ENCODE measurements at places on chromosomes 3 and 15.

- DNase-seq = no peak
These were observed 17.4 kb upstream of the ZXDC start for GRCh38 chr3:126493051-126493450.

DNA sequence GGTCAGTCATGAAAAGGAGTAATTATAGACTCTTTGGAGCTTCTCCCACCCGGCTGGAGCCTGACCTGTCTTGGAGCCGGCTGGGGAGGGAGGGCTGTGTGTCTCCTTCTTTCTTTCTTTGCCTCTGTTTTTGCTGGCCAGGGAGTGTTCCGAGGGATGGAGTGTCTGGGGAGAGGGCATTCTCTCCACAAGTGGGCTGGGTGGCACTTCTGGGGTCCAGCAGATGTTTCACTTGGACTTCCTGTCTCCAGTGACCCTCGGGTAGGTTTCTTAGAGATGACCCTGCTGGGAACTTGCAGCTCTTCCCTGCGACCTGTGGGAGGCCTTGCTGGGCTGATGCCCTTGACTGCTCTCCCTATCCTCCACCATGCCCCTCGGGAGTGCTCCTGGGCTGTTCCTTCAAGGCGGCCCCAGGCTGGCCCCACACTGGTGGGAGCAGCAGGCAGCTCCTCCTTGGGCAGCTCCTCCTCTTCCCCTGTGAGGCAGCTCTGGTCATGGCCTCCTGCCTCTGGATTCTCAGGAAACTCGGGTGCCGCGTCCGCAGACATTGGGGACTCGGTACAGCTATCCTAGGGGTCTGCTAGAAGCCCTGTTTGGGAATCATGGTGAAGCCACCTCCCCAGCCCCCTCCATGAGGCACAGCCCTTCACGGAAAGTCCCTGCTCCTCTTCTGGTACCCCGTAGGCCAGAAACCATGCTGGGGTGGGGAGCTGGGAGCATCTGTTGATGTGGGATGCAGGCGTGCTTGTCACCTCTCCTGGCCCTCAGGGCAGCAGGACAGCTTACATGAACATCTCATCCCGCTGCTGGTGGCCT is 44.9 kb downstream of the APBA2 start:
- DNase-seq = no peak

- DNase-seq = no peak
These were observed 2.6 kb upstream of the CHST13 start for GRCh38 chr3:126521122-126521891.

DNA sequence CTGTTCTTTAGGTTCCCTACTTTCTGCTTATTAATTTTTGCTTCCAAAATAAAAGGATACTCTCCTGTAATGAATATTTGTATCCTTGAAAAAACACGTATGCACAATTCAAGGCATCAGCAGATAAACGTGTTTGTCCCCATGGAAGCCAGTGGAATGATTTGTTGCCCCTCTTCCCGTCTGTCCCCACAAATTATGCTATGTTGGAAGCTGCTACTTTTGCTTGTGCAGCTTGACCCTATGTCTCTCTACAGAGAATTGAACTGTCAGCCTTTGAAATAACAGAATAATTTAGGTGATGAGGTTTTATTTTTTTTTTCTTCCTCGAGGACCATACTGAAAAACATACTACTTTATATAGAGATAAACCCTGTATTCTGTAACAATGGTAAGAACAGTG is 401.5 kb upstream of the GOLIM4 start:
- DNase-seq = no peak

GRCh38 chr3:120838441-120839091 is 69.4 kb upstream of the STXBP5L start:
- no peak for DNase-seq

- DNase-seq = no peak
These were observed 221.4 kb downstream of the NR1D2 start for GRCh38 chr3:24166515-24166914.

DNA sequence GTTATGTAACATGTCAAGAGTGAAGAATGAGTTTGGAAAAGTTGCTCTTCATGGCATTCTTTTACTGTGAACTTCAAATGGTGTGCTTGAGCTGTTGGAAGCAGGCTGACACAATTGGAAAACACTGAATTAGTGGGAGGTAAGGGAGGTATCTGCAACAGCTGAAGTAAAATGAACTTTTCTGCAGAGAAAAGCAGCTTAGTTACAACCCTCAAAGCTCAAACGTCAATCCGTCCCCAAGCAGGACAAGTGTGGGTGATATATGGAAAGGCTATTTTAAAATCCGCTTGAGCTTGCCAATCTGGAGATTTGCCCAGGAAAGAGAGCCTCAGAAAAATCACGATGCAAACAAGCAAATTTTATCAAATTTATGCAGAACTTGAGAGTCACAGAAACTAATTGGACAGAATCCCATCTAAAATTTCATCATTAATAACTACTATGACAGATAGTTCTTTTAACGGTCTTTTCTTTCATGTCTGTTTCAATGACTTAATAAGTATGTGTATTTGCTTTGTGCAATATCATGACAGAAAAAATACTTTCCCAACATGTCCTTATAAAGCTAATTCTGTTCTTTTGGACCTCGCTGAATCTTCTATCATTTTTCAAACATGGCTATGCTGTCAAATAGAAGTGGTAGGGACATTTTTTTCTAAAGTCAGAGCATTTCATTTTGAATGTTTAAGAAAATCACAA is 266.6 kb upstream of the SLITRK3 start:
- DNase-seq = no peak

- DNase-seq = no peak
These were observed 60.1 kb upstream of the ACTC1 start for GRCh38 chr15:34855413-34855812.

DNA sequence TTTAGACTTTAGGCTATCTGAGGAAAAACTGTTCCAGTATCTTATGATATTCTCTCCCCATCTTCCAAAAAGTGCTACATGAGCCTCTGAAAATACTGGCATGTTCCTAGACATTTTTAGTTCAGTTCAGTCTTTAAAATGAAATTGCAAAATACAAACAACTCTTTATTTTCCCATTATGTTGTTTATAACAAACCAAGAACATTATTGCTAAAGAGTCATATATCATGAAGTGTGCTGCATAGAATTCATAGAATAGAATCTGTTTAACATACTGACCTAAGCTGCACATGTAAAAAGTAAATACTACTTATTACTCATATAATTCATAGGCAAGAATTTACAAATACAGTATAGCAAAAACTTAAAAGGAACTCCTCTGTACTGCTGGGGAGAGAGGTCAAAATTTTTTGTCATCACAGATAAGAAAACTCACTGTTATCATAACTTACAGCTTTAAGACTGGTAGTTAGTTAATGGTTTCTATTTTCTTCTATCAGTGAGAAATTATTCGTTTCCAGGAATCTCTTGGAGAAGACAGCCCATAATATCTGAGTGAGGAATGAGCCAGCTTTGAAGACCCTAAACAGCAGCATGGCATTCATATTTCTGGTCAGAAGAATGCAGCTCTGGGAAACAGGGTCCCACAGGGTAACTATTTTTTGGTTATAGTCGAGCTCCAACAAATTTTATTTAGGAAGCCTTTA is 32.2 kb downstream of the FILIP1L start:
- DNase-seq = no peak

- DNase-seq = no peak
These were observed 104.9 kb downstream of the SYNPR start for GRCh38 chr3:63383040-63383439.

GRCh38 chr3:166783206-166783605 is 596.9 kb downstream of the ZBBX start:
- no peak for DNase-seq

- DNase-seq = no peak
These were observed 48.6 kb downstream of the FAH start for GRCh38 chr15:80201256-80202015.

GRCh38 chr15:44802336-44802735 is 66.0 kb downstream of the TRIM69 start:
- no peak for DNase-seq

GRCh38 chr15:89785774-89786140 is 9.6 kb downstream of the MESP2 start:
- no peak for DNase-seq

- no peak for DNase-seq
These were observed 22.2 kb downstream of the ALDH1A2 start for GRCh38 chr15:58043192-58043903.

GRCh38 chr3:51340013-51340829 is 44.9 kb upstream of the MANF start:
- DNase-seq = no peak

GRCh38 chr15:96947296-96948229 is 617.1 kb downstream of the NR2F2 start:
- no peak for DNase-seq

DNA sequence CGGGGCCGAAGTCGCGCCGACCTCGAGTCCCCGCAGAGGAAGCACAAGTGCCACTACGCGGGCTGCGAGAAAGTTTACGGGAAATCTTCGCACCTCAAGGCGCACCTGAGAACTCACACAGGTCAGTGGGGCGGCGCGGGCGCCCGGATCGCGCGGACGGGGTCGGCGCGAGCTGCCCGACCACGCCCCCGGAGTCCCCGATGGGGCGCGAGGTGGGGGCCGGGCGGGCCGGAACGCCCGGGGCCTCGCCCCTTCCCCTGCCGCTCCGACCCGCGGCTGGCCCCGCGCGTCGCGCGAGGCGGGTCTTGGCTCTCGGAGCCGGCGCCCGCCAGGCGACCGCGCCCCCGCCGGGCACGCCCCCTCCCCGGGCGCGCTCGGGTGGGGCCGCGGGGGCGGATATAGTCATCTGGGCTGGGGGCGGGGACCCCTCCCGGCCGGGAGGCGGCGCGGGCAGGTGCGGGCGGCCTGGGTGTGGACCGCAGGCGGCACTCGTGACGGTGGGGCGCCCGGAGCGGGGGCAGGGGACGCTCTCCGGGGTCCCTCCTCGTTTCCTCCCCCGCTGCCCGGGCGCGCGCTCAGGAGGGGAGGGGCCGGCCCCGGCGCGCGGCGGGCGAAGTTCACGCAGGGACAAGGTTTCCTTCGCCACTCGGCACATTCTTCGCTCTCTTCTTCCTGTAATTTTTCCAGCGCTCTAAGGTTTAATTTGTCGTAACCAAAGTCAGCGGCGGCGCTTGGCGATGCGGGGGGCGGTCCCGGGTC is 1.2 kb downstream of the KLF13 start:
- no peak for DNase-seq

DNA sequence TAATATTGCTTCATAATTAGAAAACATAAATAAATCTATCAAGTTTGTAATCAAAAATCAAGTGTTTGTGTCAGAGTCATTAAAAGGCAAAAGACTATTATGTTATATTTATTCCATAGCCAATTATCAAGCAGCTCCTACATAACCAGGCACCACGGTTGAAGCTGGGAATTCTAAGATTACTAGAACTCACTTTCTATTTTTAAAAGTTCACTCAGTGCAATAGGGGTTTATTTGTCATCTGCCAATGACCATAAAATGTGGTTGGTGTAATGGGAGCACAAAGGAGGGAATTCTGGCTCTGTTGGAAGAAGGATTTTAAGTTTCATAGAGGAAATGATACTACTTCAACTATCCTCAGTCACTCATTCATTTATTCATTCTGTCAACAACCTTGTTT is 57.7 kb downstream of the TRIM69 start:
- DNase-seq = no peak

GRCh38 chr3:169939751-169940150 is 26.9 kb upstream of the SEC62 start:
- DNase-seq = no peak

- DNase-seq = no peak
These were observed 109.9 kb upstream of the GAP43 start for GRCh38 chr3:115513416-115513800.

- DNase-seq = no peak
These were observed 192.8 kb upstream of the LINGO1 start for GRCh38 chr15:77825546-77825945.

DNA sequence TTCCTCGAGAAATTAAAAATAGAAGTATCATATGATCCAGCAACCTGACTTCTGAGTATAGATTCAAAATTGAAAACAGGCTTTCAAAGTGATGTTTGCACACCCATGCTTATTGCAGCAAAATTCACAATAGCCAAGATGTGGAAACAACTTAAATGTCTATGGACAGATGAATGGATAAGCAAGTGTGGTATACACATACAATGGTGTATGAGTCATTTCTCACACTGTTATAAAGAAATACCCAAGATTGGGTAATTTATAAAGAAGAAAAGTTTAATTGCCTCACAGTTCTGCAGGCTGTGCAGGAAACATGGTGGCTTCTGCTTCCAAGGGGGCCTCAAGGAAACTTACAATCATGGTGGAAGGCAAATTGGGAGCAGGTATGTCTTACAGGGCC is 100.8 kb downstream of the KLF13 start:
- no peak for DNase-seq

- DNase-seq = no peak
These were observed at the start of gene GAP43 for GRCh38 chr3:115623044-115623868. TSS of gene GAP43 (plus strand) at chr3:115623510. CDS start at chr3:115623690, 180 bp downstream.

GRCh38 chr3:72271216-72271615 is 486.3 kb upstream of the PROK2 start:
- no peak for DNase-seq

DNA sequence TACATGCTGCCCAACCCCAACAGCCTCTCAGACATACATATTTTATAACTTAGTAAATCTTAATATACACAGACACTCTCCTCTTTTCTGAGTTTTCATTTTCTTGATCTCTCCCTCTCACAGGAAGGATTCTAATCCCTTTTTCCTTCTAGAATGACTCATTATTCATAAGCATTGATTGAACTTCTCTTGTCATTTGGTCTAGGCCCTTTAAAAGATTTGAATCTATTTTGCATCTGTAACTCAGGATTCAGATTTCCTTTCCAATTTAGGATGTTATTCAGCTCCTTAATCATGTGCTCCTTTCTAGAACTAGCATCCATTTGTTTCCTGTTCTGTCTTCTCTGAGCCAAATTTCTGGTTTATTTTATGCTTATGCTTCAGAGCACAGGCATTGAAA is 624.5 kb upstream of the SGO1 start:
- no peak for DNase-seq

GRCh38 chr3:106542101-106542769 is 673.4 kb upstream of the CBLB start:
- DNase-seq = no peak

GRCh38 chr3:152899306-152899705 is 64.4 kb downstream of the P2RY1 start:
- no peak for DNase-seq

Measured in NCI-H2081 treated with DMSO at 0.1 percent for 48 hours (cell line).